ENCODE measurements at places on chromosomes 5 and 9.
A peak's percentile ranks its signal among the peaks of the same experiment; 100 is the strongest.

DNA sequence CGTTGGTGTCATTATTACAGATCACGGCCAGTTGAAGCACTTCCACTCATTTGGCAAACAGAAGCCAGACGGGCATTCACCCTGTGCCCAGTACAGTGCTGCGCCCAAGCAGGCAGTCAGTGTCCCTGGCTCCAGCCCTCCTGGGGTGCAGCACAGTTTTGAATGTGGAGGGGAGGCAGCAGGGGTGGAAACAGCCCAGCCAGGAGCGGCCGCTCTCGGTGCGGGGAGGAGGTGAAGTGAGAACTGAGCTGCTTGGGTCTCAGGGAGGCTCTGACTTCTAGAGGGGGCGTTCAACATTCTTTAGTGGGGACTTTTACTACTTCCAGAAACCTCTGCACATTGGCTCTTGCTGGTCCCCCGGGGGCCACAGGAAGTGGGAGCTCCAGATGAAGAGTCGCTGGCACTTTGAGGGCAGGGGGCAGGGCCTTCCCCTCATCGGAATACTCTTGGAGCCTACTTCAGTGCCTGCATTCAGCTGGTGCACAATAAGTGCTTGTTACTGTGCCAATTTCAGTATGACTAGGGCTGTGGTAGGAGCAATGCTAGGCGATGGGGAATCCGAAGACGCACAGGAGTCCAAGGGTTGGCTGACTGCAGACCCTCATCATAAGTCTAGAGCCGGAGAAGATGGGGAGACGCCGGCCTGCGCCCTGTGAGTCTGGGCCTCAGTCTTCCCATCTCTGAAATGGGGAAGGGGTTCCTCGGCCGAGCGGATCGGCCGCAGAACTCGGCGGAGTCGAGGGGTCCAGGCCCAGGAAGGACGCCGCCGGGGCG, 492 bp upstream of the NEK6 start:
- DNase-seq: no peak

DNA sequence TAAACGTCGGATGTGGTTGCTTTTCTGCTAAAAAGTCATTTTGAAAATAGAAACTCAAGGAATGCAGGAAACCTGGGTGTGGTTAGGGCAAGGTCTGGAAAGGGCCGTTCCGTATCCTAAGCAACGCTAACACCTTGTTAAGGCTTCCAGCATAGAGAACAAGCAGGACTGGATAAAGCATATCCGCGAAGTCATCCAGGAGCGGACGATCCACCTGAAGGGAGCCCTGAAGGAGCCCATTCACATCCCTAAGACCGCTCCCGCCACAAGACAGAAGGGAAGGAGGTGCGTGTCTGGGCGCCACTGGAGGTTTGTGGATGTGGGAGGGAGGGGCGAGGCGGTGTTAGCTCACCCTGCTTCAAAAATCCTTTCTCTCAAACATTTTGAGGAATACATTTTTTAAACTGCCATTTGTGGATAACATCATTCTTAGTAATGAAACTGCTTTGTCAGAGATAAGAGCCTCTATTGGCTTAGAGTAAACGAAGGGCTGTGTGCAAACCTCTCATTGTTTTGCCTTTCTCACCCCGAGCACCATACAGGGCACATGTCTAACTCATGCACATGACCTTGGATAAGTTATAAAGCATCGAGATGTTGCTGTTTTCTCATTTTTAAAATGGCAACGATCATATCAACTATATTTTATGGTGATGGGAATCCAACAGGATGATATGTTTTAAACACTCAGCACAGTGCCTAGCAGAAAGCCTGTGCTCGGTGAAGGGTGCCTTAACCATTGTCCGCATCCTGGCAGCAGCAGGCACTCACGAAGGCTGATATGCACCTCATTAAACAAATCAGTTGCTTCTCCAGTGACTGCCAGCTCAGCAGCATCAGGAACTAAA, 175.7 kb upstream of the OTULINL start:
- DNase-seq: no peak

GRCh38 chr9:106383072-106383471, 479.9 kb upstream of the ZNF462 start:
- no peak for DNase-seq

DNA sequence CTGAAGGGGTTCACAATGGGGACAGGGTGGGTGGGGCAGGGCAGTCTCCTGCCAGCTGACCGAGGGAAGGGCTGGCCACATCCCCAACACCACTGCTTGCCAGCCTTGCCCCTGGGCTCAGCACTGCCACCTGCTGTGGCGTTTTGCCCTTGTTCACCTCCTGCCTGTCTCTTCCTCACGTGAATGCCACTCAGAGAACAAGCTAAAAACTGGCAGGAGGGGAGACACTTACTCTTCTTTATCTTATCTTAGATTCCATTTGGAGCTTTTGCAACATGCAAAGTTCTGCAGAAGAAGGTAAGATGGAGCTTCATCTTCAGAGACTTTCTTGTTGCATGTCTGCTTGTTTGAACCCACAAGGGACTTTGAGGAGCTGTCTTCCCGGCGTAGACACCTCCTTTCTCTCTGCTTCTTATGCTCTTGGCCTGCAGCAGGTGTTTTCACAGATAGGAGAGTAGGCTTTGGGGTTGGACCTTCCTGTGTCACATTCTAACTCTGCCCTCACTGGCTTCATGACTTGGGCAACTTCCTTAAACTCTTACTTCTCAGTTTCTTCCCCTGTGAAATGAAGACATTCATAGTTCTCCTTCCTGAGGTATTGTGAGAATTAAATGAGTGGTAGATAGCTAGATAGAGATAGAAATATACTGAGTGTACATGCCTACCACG, 4.1 kb downstream of the LRSAM1 start:
- peak; percentile 86 for DNase-seq

GRCh38 chr9:18666986-18667772, 193.2 kb downstream of the ADAMTSL1 start:
- DNase-seq: no peak

- DNase-seq: no peak
Measured at GRCh38 chr9:116954731-116955130, 267.6 kb downstream of the TRIM32 start.

DNA sequence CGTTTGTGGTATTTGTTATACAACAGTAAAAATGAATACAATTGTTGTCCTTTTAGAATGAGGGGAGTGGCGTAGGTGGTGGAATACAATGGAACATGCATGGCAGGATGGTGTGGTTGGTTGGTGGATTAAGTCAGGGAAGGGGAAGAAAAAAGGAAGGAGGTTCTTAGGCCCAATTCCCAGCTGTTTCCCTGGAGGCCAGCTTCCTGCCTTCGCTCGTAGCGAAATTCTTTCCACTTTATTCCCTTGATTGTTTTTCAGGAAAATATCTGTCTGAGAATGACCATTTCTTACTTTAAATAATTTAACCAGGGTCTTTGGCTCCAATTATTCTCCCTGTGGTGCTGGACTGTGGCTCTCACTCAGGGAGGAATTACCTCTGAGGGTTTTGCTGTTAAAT, 24.1 kb upstream of the DMAC1 start:
- no peak for DNase-seq

DNA sequence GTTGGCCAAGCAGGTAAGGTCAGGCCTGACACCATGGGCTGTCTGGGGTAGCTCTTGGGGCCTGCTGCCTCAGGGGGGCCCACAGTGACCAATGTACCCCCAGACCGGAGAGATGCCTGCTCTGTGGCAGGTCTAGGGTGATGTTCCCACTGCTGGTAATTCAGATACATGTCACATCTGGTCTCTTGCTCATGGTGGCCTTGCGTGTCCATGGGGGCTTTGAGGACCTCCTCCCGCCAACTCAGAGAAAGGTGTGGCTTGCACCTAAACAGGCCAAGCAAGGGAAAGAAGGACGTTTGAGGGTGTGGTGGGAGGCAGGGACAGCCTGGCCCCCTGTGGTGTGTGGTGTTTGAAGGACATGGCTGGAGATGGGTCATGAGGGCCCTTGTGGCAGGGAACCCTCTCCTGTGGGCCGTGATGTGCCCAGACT, 75.2 kb downstream of the PHF2 start:
- DNase-seq: no peak

DNA sequence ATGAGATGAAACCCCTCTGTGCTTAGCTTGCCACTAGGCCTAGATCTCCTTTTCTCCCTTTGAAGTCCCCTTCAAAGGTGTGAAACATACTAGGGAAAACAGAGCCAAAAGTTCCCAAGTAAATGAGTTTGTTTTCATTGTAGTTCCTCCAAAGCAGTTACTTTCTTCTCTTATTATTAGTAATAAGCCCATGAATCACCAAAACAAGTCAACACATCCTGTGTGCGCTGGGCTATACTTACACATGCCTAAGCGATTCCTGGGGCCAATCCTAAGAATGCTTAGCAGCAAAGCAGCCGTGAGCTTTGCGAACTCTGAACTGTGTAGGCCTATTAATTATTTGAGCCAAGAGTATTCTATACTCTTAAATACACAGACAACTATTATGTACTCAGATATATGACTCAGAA, 7.6 kb downstream of the ENC1 start:
- no peak for DNase-seq

- DNase-seq: no peak
Measured at GRCh38 chr9:111178331-111179055, 140.2 kb upstream of the LPAR1 start.

DNA sequence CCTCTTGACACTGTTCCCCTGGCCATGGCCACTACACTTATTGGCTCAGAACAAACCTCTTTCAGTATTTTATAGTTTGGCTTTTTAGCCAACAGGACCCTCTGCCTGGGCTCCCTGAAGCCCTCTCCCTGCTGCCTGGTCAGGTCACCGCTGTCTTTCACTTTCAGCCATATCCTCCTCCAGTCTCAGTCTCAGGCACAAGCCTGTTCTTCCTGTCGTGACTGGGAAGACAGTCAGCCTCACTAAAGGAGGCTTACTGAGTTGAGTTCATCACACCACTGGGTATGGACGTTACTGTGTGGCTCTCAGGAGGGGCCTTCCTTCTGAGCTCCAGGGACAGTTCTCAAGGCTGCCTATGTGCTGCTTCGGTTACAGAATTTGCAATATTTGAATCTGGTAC, 2.0 kb downstream of the QSOX2 start:
- DNase-seq: no peak

- DNase-seq: no peak
Measured at GRCh38 chr5:17373814-17374556, 124.0 kb upstream of the TAF11L2 start.

DNA sequence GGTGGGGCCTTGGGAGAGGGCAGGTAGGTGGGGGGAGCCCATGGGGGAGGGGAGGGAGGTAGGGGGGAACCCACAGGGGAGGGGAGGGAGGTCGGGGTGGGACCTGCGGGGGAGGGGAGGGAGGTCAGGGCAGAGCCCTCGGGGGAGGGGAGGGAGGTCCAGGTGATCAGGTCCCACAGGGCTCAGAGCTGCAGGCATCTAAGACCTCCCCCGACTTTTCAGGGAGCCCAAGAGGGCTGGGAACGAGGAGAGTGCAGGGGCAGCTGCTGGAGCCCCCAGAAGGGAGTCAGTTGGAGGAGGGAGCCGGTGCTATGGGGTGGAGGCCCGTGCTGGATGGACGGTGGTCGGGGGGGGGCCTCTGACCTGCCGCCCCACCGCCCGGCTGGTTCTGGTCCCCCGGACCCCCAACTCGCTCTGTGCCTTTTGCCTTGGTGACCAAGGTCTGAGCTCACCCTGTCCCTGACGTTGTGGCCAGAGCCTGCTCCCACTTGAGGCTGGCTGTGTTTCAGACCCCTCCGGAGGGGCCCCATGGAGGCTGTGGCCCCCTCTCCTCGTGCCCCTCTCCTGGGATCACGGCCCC, 31.8 kb downstream of the SLC9A3 start:
- no peak for DNase-seq

GRCh38 chr5:142618130-142618523, 67.8 kb downstream of the FGF1 start:
- DNase-seq: no peak

GRCh38 chr5:84130006-84130580, 254.6 kb downstream of the EDIL3 start:
- DNase-seq: no peak

DNA sequence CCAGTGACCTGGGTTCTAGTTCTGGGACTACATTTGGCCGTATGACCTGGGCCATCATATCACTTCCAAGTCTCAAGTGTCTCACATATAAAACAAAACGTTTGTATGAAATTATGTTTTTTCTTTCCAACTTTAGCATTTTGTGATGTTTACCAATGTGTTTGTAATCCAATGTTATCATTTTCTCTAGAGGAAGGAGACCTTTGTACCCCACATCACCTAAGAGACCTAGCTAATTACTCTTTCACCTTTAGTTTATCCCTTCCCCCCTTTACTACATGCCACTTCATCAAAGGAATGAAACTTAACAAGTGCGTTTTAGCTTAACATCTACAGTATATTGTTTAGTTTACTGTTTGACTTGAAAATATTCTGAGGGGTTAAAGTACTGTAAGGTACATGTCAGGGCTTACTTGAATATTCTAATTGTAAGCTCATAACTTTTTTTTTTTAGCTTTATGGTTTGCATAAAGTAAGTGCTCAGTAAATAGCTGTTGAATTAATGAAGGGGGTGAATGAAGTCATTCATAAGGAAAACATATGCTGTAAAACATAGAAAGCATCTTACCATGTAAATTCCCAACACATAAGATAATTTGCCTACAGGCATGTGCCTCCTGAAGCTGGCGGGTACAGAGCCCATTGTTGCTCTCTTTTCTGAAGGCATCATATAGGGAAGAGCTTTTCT, 2.9 kb downstream of the PIP5K1B start:
- no peak for DNase-seq

- DNase-seq: no peak
Measured at GRCh38 chr9:117359910-117360309, 54.9 kb downstream of the ASTN2 start.

DNA sequence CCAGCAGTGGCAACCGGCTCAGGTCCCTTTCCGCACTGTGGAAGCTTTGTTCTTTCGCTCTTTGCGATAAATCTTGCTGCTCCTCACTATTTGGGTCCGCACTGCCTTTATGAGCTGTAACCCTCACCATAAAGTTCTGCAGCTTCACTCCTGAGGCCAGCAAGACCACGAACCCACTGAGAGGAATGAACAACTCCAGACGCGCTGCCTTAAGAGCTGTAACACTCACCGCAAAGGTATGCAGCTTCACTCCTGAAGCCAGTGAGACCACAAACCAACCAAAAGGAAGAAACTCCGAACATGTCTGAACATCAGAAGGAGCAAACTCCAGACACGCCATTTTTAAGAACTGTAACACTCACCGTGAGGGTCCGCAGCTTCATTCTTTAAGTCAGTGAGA, 103.5 kb downstream of the GLIS3 start:
- no peak for DNase-seq

DNA sequence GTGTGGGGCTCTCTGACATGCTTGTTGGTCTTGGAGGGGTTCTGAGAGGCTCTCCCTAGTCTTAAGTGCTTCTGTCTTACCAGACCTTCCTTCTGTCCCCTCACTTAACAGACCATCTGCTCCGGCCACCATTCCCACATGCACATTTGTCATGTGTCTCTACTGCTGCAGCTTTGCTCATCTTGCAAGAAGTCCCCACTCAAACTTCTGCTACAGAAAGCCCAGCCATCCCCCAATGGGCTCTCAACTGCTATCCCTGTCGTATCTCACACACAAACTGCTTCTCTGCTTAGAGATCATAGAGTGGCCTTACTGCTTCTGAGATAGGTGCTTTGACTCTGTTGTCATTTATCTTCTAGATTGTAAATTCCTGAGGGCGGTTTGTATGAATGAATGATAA, 69.4 kb downstream of the NUP214 start:
- DNase-seq: no peak

DNA sequence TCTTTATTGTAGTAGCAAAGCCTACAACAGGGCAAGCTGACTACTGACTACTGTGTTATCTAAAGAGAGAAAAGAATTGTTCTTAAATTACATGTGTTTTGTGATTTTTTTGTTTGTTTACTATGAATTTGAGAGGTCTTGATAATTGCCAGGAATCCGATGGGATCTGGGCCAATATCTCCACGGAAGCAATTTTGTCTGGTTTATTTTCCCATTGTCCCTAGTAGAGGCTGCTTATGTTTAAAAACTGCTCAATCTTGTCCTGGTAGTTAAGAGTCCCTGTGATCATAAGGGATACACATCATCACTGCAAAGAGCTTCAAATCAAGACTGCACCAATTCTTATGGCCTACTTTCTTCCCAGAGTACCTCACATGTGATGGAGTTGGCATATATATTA, 94.4 kb downstream of the GLDC start:
- no peak for DNase-seq

Measured in posterior cingulate gyrus (tissue), 11 donors.